Skeletal muscle cell (primary cell): ENCODE measurements at places on chromosomes 3 and 15.

DNA sequence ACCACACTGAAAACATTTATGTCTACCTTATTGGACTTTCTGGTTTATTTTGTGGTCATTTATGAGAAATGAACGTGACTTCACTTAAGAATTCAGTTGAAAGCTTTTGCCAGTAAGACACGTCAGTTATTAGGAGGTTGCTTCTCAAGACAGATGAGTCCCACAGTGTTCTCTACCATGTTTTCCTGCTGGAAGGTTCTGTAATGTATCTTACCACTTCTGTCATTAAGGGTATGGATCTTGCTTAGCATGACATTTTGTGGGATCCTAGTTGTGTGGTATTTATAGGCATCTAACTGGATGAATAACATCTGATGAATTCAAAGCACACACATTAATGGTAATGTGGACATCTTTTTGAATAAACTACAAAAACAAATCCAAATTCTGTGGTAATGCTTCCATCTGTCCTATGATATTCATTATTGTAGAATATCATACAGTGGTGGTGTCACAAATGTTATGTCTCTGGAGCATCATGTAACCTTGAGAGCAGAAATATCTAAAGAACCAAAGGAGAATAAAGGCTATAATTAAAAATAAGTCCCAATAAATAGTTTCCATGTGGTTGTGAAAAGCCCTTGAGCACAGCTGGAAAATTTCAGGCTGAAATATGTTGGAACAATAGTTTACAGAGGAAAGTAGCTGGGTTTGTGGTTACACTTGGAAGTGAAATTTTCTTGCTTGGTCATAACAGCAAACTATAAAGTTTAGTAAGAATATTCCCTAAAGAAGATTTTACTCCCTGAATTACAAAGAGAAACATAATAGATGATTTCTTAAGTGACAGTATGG, 61.5 kb downstream of the C3orf38 start:
- no peak for DNase-seq

- DNase-seq, result peak; percentile 8
Observed at GRCh38 chr15:98039596-98039995, 79.1 kb downstream of the ARRDC4 start.

GRCh38 chr3:13406190-13406589, 13.9 kb downstream of the NUP210 start:
- DNase-seq, result no peak

DNA sequence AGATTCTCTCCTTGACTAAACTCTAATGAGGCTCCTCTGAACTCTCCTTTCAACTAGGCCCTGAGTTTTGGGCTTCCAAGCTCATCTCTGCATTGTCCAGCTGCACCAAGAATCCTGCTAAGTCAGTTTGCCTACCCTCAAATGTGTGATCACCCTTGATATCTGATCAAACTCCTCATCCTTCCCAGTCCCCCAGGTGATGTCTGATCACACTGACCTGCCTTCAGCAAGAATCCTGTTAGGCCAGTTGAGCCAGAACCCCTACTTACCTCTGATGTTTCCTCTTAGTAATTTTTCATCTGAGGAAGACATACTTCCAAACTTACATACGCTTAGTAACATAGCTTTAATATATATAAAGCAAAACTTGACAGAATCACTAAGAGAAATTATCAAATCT, 28.8 kb downstream of the SUMF1 start:
- DNase-seq, result no peak

DNA sequence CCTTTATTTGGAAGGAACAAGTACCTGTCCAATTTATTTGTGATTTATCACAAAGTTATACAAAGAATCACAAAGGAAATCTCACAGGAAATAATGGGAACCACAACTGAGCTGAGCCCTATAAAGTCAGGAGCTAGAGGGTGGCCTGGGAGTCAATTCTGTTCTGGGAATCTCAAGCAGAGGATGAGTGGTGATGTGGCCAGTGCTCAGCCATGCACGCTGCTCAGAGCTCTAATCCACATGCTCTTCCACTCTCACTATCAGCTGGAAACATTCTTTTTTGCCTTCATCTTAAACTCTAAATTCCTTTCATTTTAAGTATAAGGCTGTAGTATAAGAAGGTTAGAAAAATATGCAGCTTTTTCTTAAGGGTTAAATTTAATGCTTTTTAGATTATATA, 36.6 kb downstream of the UACA start:
- DNase-seq, result no peak

DNA sequence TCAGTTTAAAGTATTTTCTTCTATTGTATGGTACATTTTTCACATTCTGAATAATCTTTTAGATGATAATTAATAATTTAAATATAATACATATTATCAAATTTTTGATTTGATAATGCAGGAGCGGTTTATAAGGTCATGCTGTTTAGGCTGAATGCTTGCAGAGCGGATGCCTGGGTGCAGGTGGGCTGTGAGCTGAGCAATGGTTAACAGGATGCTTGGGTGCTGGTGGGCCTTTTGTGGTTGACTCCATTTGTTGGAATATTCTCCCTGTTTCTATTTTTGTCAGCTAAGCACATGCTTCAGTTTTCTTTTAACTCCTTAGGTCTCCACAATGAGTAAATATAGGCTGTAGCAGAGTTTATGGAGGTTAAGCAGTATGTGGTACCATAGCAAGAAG, 1549.3 kb downstream of the OTOL1 start:
- no peak for DNase-seq
